ENCODE measurements at places on chromosomes 6 and 20. TPM values are rescaled to one million over a fixed set of nuclear protein-coding genes. Genes with fewer than 3 reads are reported as not detected.
A peak's percentile ranks its signal among the peaks of the same experiment; 100 is the strongest.

Gene TBXT
- 2.3 TPM for total RNA-seq

GRCh38 chr6:82022614-82023129, 224.9 kb downstream of the IBTK start:
- H3K36me3 ChIP-seq, result no peaks in the 10 kb centered on the region
- no peaks in the 10 kb centered on the region for H3K27me3 ChIP-seq
- H3K4me1 ChIP-seq, result no peaks in the 10 kb centered on the region
- no peak for DNase-seq

DNA sequence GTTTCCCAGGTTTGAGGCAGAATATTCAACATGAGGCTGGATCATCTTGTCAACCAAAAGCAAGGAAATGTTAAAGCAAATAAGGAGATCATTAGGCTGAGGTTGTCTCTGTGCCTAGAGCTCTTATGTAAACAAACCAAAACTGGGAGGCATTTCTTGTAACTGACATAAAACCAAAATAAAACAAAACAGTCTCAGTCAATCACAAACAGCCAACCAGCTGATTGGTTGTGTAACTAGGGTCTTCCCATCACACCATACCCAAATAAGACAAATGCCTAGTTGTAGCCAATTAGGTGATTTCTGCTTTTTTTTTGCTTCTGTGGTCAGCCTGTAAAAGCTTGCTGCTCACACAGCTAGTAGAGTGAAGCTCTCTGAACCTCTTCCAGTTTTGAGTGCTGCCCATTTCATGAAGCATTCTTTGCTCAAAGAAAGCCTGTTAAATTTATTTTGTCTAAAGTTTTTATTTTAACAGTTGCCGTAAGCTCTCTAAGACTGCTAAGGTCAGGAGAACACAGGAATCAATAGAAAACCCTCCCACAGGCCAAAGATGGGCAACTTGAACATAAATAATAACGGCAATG, 8.9 kb upstream of the FITM2 start:
- no peaks in the 10 kb centered on the region for H3K27me3 ChIP-seq
- no peak for DNase-seq
- H3K36me3 ChIP-seq, result no peaks in the 10 kb centered on the region
- peak overlapping the region; percentile 53 for H3K4me3 ChIP-seq
- no peaks in the 10 kb centered on the region for H3K4me1 ChIP-seq

- DNase-seq, result no peak
- peak overlapping the region; percentile 84 for H3K4me3 ChIP-seq
- H3K4me1 ChIP-seq, result no peaks in the 10 kb centered on the region
- no peak overlapping the region for H3K27ac ChIP-seq
- H3K36me3 ChIP-seq, result peaks cover 20% of the 10 kb centered on the region
Measured at GRCh38 chr6:33571637-33572316, 8.3 kb downstream of the BAK1 start.

DNA sequence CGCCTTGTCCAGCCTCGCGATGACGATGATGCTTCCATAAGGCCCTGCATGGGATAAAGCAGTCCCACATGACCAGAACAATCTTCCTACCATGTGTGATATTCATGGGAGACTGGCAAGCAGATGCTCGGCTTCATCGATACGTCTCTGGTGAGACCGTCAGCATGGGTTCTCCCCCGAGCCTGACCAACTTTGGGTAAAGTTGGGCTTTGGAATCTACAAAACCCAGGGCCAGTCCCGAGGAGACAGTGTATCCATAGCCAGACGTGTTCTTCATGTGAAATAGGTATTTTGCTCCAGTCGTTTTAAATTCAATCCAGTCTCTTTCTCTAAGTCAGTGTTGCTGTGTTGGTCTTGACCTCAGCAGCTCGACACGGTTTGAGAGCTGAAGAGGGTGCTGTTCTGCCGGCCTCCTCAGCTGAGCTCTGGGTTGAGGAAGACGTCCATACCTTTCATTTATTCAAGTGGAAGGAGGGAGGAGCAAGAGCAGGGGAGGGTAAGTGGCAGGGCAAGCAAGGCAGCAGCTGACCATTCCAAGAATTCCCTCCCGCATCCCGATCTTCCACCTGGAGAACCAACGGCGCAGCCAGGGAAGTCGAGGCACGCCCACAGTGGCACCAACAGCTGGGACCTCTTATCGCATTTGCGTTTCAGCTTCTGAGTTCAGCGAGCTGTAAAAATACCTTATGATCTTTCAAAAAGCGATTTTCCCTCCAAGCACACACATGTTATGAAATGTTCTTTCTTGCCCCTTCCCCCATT, 64.0 kb upstream of the THBS2 start:
- H3K4me1 ChIP-seq, result no peaks in the 10 kb centered on the region
- H3K4me3 ChIP-seq, result no peak overlapping the region
- no peaks in the 10 kb centered on the region for H3K36me3 ChIP-seq
- H3K27ac ChIP-seq, result no peak overlapping the region

DNA sequence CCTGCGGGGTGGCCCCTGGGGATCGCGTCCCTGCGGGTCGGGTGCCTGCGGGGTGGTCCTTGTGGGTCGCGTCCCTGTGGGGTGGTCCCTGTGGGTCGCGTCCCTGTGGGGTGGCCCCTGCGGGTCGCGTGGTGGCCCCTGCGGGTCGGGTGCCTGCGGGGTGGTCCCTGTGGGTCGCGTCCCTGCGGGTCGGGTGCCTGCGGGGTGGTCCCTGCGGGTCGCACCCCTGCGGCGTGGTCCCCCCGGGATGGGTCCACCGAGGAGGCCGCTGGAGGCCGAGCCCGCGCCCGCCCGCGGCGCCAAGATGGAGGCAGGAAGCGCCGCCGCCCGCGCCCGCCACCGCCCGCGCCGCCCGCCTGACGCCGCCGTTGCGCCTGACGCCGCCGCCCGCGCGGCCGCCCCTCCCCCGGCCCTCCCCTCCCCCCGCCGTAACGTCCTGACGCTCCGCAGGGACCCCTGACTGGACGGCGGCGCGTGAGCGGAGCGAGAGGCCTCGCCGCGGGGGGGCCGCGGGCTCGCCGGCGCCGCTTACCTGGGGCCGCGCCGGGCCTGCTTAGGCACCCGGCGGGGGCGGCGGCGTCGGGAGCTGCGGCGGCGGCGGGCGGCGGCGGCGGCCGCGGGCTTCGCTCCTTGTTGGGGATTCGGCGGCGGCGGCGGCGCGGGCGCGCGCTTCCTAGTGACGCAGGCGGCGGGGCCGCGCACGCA, at the start of gene GMEB2:
GMEB2 (minus strand) TSS at position 678 of the 705 bp plus-strand sequence. CDS start 7,704 bp downstream, outside the sequence.
- H3K36me3 ChIP-seq, result no peaks in the 10 kb centered on the region
- peak within 1 kb of the TSS; percentile 85 for H3K4me3 ChIP-seq
- peak; percentile 90 for DNase-seq
- H3K27me3 ChIP-seq, result no peaks in the 10 kb centered on the region
- no peaks in the 10 kb centered on the region for H3K4me1 ChIP-seq

GRCh38 chr6:48986845-48987244, 476.2 kb downstream of the MMUT start:
- H3K36me3 ChIP-seq, result no peaks in the 10 kb centered on the region
- no peak overlapping the region for H3K4me3 ChIP-seq
- no peak overlapping the region for H3K27ac ChIP-seq

DNA sequence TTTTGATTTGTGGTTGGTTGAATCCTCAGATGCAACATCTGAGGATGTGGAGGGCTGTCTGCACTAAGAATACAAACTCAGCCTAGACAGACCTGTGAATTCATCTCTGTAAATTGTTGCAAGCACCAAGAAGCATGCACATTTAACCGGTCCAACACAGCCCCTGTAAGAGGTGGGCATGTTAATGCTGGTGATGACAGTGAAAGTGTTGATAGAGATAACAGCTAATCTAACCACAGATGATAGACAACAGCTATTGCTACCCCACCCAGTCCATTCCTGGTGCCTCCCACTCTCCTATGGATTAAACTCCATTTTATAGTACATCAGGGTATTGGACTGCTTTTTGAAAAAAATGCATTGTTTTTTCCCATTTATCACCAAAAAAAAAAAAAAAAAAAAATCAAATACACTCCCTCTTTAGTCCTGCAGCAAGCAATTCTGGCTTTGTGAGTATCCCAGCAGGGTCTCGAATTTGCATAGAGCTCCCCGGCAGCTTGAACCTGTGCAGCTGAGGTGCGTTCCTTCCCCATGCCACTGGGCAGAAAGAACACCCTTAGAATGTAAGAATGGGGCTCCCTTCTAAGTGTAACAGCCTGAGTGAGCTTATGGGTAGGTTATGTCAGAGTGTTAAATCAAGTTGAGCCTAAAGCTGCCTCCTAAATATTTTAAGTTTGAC, 270.9 kb upstream of the JARID2 start:
- DNase-seq, result no peak
- no peak overlapping the region for H3K27ac ChIP-seq
- no peaks in the 10 kb centered on the region for H3K36me3 ChIP-seq
- no peaks in the 10 kb centered on the region for H3K4me1 ChIP-seq
- no peak overlapping the region for H3K4me3 ChIP-seq
- H3K27me3 ChIP-seq, result no peaks in the 10 kb centered on the region
